ENCODE measurements at places on chromosomes 6 and 20.
A peak's percentile ranks its signal among the peaks of the same experiment; 100 is the strongest.

DNA sequence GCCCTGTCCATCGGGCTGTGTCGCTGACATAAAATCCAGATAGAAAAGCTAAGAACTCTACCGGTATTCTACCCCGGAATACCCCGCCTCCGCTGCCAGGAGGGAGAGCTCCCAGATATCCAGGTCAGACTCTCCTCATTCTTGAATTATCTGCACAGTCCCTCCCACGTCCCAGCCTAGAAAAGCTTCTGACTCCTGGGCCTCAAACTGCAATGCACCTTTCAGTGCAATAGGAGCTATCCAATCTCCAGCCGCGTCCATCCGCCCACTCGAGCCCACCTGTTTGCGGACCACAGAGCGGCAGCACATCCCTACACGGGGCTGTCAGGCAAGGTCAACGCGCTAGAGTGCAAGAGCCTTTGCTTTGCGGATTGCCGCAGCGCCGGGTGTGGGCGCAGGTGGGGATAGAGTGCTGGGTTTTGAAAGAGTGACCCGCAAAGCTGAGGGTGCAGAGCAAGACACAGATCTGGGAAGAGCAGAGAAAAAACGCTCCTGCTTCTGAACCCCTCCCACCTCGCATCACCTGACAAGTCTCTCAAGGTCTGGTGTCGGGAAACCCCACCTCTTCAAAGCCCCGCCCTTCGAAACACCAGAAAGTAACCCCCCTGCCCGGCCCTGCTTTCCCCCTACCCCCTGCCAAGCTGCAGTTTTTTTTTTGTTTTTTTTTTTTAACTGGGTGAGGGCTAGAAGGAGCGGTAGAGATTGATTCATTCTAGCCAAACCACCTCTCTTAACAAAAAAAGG, 1.3 kb downstream of the TAPBP start:
- DNase-seq, result no peak

GRCh38 chr6:53630533-53631226, 34.9 kb downstream of the KLHL31 start:
- no peak for DNase-seq

DNA sequence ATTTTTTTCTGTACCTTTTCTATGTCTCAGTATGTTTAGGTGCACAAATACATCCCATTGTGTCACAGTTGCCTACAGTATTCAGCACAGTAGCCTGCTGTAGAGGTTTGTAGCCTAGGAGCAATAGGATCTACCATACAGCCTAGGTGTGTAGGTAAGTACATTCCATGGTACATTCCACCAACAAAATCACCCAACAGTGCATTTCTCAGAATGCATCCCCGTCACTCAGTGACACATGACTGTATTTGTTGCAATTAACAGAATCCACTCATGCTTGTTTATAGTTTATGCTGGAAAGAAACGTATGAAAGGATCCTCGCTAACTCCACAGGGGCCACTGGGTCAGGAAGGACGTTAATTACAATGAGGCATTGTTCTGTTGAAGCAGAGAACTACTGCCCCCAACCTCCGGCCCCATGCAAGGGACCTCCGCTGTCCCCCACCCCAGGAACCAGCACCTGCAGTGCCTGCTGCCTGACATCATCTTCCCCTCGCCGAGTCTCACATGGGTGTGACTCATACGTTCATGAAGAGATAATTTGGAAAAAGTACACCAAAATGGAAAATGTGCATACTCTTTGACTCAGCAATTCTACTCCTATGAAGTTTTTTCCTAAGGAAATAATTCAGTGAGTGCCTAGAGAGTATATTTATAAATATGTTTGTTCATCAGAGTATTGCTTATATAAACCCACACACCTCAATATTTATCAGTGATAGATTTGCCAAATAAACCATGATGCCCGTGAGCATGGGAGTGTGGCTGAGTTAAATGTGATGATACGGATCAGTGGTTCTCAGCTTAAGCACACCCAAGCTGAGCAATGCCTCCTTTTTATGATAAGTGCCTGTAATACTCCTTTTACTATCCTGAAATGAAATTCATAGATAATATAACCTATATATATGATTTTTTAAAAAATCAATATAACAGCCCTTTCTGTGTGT, 156.4 kb upstream of the ECI2 start:
- DNase-seq, result no peak

DNA sequence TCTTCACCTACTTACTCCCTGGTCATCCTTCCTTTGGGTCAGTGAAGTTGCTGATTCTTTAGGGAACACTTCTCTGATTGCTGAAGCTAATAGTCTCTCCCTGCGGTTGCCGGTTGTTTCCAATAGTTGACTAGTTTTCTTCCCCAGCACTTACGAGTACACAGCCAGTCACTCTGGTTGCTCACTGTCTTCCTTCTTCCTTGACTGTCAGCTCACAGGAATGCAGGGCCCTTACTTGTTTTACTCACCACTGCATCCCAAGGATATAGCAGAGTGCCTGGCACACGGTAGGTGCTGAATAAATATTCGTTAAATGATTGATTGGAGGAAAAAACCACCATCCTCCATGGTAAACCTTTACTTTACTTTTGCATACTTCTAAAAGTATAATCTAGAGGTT, 345.0 kb downstream of the QKI start:
- no peak for DNase-seq

DNA sequence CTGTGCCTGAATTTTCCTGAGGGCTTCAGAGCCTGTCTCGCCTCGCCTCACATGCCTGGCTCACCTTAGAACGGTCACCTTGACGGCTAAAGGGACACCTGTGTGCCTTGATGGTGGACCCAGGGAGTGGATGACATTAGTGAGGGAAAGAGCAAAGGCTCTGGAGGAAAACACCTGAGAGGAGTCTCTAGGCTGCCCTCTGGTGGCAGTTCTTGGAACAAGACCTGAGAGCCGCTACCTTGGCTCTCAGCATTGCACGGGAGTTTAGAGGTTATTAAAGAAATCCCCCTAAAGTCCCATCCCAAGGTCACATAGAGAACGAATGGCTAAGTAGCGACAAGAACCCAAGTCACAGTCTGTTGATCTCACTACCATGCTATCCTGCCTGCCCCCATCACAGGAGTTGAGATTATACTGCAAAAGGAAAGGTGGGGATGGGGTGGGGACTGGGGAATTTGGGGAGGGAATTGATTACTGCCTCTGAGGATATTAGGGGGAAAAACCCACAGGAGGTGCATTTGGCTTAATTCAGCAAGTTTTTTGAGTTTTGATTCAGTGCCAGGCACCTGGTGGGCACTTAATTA, 7.9 kb upstream of the CDSN start:
- DNase-seq, result peak; percentile 68

- DNase-seq, result no peak
Observed at GRCh38 chr6:163745536-163746400, 331.2 kb downstream of the QKI start.

- DNase-seq, result no peak
Observed at GRCh38 chr20:25006431-25007167, 14.0 kb upstream of the APMAP start.

DNA sequence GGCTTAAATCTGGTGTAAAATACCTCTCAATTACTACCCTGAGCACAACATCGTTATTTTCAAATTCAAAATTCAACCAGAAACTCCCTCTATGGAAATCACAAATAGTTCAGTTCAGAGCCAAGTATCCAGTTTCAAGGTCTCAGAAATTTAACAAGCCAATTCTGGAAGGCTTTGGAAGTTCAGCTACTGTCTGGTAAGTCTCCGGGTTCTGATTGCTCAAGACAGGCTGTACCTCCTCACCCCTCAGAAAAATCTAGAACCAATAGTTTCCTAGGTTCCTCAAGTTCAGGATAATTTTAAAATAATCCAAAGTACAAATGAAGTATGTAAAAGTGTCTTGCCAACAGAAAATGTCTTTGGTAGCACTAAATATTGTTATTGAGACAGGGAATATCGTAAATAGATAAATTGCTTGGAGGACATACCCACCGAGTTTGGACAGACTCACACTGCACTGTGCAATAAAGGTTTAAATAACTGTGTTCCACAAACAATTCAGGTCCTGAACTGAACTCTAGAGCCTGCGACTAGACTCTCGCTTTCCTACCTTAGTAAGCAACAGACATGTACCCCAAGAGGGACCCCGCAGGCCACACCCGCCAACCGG, 729 bp downstream of the ATG5 start:
- DNase-seq, result no peak

- DNase-seq, result no peak
Observed at GRCh38 chr6:14882394-14883026, 363.4 kb upstream of the JARID2 start.

Data from BE2C (cell line).